Kidney capillary endothelial cell (primary cell): ENCODE measurements at places on chromosomes 12 and 14.

- DNase-seq = no peak
These were observed 12.7 kb upstream of the WDR89 start for GRCh38 chr14:63654346-63654745.

- DNase-seq = no peak
These were observed 173.3 kb downstream of the FOXN3 start for GRCh38 chr14:89243741-89244140.

- DNase-seq = no peak
These were observed 26.0 kb downstream of the PSMA3 start for GRCh38 chr14:58270628-58271027.

DNA sequence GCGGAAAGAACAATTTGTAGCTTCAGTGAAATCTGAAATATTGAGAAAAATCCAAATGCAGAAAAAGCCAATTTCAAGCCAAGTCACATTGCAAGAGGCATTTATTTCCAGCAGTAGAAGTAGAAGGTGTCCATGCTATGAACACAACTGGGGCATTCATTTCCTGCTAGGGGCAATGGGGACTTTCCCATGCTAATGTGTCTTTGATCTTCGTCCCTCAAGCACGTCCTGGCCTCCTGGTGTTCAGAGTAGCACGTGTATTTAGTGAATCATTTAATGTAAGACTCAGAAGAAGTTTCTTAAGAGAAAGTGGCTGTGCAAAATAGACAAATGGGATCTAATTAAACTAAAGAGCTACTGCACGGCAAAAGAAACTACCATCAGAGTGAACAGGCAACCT, 267.9 kb downstream of the TMEM132C start:
- DNase-seq = no peak

- DNase-seq = no peak
These were observed 435.3 kb upstream of the TMTC1 start for GRCh38 chr12:30219047-30219446.

DNA sequence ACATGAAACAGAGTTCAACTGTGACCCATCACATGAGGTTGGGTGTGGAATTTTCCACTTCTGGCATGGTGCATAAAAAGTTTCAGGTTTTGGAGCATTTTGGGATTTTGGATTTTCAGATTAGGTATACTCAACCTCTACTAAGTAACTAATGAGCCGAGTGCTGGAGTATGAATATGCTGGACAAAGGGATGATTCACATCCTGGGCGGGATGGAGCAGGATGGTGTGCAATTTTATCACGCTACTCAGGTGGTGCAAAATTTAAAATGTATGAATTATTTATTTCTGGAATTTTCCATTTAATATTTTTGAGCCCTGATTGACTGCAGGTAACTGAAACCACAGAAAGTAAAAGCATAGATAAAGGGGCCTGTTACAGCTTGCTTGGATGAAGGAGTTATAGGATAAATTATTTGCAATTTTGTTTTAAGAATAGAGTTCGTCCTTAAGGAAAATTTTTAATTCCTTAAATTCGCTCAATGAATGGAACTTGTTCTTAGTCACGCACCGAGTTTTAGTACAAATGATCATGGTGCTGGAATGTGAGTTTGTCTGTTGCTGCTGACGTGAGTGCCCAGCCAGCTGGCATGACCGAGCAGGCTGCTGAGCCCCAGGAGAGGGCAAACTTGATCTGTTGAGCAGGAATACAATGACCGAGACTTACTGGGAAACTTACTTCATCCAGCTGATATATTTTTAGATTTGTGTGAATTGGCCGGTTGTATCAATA, 176.3 kb downstream of the ESR2 start:
- DNase-seq = peak; percentile 9

- no peak for DNase-seq
These were observed 49.5 kb downstream of the SLC38A1 start for GRCh38 chr12:46219132-46219876.

DNA sequence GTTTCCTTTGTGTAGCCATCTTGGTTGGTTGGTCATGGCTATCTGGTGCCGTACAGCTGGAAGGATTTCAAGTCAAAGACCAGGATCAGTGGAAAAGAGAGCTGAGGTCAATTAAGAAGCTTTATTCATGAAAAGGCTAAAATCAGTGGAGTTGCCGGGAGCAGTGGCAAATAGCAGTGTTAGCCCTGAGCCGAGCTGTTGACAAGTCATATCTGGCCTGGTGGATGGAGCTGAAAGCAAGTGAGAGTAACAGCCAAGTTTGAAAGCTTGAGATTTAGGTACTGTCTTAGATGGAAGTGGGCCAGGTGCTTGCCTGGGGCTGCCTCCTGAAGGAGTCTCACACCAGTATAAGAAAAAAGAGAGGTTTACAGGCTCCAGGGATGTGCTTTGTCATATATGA, 9.0 kb downstream of the BATF start:
- no peak for DNase-seq

DNA sequence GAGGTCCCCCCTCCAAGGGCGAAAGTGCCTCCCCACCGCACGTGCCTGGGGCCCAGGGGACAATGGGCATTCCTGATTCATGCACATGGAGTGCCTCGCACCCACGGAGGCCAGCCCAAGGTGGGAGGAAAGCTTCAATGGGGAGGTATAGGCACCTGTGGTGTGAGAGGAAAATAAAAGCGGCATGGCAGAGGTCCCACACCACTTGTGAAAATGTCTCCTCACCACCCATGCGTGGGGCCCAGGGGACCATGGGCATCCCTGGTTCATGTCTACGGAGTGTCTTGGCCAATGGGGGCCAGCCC, 384.7 kb downstream of the ALG10 start:
- no peak for DNase-seq

GRCh38 chr12:47343684-47344567, 264.2 kb upstream of the AMIGO2 start:
- DNase-seq = no peak
